ENCODE measurements at places on chromosomes 3 and 15. TPM values are rescaled to one million over a fixed set of nuclear protein-coding genes. Genes with fewer than 3 reads are reported as not detected.

- no peak for DNase-seq
Observed at GRCh38 chr3:177642804-177643125, 445.5 kb upstream of the TBL1XR1 start.

GRCh38 chr3:45065373-45065720, 39.2 kb downstream of the CLEC3B start:
- DNase-seq = no peak

- no peak for DNase-seq
Observed at GRCh38 chr3:125002414-125003368, 53.1 kb downstream of the HEG1 start.

Gene MAPKBP1
- 5.9 TPM for total RNA-seq

DNA sequence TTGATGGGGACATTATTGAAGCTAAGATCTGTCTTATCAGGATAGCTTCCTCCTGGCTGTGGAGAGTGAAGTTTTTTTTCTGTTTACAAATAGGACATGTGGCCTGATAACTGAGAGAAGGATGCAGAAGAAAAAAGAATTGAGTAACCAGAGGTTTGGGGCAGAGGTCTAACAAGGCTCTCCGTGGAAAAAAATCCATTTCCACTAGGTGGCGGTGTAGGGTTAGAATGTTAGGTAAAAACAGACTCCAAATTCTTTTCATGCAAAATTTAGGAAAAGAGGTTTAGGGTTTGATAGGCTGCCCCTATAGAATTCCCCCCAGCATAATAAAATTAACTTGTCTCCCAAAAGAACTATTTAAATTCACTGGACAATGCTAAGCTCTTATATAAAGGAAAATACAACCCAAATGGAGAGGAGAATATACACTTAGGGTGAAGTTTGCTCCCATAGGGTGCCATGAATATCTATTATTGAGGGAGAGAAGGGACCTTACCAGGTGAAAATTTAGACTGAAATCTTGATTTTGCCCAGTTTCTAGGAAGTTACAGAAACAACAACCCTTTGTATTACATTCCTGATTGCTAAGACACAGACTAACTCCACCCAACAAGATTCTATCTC, 1560.4 kb downstream of the OTOL1 start:
- DNase-seq = peak; percentile 35

Gene SCG5
- 1.4 TPM for total RNA-seq

Gene IMPG2
- total RNA-seq = under 0.01 TPM

- DNase-seq = no peak
Observed at GRCh38 chr3:56962206-56962605, 98.3 kb upstream of the SPATA12 start.

Gene TMCO5A
- not detected for total RNA-seq

GRCh38 chr3:143847787-143848631, at the start of gene SLC9A9:
TSS of gene SLC9A9 (minus strand) at chr3:143848468. CDS start at chr3:143848322, 146 bp downstream.
- DNase-seq = peak; percentile 16

All from uterus (tissue), 4 donors.